ENCODE measurements at places on chromosomes 13 and 19.

DNA sequence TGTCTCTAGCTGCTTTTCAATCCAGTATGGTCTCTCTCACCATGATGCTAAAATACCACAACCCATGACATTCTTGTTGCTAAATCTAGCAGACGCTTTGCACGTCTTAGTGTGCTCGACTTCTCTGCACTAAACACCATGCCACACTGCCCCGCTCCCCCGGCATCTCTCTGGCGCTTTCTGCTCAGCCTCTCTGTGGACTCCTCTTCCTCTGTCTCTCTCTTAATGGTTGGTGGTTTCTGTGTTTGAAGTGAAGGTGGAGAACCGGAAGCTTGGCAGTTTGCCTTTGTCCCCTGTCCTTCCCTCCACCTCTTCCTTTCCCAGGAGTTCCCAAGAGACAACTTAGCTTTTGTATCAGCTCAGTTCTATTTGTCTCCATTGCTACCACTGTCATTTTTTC lies 8.8 kb downstream of the ERCC5 start:
- no peak for DNase-seq

DNA sequence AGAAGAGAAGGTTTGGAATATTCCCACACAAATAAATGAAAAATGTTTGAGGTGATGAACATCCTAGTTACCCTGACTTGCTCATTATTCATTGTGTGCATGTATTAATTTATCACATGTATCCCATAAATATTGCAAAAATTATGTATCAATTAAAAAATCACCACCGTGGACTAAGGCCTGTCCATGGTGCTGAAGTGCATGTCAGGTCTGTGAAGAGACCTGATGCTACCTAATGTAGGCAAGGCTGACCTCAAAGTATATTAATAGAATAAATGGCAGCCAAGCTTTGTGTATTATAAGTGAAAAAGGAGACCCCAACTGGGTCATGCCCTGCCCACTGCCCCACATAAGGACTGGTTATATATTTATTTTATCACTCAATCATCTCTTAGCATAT lies 34.4 kb upstream of the ZNF835 start:
- DNase-seq: no peak

DNA sequence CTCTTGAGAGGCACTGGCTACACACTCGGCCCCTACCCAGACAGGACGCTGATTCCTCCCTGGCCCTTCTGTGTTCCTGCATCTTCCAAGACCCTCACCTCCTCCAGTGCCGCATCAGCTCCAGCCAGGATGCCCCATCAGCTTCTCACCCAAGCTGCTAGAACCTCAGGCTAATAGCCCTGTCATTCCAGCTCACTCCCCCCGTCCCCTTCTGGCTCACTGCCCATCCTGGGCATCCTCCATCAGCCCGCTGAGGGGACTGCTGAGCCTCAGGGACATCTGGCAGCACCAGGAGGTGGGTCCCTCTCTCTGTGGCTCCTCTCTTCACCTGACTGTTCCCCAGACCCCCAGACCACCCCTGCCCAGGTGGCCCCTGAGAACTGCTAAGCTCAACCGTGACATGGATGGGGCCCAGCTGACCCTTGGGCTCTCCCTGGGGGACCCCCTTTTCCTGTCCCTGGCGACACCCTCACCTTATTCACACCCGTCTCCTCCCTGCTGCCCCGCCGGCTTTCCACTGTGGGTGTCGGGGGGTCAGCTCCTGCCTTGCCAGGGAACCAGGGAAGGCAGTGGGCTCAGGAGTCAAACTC lies 4.8 kb downstream of the FFAR3 start:
- no peak for DNase-seq

DNA sequence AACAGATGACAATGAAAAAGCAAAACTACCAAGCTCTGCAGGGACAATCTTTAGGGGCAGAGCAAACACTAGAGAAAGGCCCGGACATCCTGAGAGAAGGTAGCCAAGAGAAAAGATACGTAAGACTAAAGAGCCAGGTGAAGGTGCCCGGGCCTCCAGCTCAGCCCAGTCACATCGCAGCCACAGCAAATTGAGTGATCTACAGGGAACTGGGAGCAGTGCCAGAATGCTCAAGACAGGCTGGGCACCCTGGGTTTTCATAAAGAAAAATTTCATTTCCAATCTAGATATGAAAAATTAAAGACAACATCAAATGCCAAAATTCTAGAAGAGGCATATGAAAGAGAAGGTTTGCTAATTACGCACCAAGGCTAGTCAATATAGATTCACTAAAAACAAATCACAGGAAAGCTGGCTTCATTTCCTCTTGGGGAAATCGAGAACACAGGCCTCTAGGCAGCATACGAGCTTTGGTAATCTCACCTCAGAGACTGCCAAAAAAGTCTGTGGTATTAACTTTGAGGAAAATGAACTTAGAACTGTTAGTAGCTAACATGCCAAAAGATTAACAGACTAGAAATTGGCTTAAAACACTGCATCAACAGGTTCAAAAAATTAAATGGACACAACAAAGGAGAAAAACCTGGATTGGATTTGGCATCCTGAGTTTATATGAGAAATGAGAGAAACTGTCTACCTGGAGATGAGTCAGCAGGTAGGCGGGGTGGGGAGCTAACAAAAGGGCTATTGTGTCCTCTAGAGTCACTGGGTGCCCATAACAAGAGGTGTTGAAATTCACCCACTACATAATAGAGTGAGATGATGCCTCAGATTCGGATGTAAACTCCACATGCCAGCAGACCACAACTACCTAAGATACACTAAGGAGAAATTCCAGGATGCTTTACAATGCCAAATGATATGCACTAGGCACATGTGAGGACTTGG lies 6.6 kb downstream of the ANKRD10 start:
- DNase-seq: no peak

DNA sequence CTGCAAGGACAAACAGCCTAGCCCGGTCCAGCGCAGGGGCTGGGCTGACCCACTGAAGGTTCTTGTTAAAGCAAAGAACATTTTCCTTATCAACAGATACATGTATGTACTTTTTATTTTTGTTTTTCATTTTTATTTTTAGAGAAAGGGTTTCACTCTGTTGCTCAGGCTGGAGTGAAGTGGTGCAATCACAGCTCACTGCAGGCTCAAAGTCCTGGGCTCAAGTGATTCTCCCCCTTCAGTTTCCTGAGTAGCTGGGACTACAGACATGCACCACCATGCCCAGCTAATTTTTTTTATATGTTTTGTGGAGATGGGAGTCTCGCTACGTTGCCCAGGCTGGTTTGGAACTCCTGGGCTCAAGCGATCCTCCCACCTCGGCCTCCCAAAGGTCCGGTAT lies 47.9 kb downstream of the CEBPG start:
- no peak for DNase-seq

- DNase-seq: peak; percentile 98
Observed at GRCh38 chr19:44890366-44891015, 563 bp upstream of the TOMM40 start.

DNA sequence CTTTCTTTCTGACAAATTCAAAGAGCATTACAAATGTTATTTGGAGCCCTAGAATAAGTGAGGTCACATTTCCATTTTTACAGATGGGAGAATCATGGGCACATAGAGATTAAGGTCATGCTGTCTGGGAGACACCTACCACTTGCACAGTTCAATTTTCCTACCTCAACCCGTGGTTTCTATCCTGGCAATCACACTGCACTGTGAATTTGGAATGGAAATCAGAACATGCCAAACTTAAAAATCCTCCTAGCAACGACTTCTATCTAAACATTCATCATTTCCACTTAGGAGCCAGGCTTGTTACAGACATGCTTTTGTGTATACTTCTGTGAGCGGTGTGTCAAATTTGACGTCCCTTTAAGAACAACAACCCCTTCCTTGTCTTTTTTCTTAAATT lies 251.5 kb downstream of the DNAJC15 start:
- no peak for DNase-seq

GRCh38 chr13:65597839-65598818 lies 1632.0 kb downstream of the PCDH9 start:
- DNase-seq: no peak

DNA sequence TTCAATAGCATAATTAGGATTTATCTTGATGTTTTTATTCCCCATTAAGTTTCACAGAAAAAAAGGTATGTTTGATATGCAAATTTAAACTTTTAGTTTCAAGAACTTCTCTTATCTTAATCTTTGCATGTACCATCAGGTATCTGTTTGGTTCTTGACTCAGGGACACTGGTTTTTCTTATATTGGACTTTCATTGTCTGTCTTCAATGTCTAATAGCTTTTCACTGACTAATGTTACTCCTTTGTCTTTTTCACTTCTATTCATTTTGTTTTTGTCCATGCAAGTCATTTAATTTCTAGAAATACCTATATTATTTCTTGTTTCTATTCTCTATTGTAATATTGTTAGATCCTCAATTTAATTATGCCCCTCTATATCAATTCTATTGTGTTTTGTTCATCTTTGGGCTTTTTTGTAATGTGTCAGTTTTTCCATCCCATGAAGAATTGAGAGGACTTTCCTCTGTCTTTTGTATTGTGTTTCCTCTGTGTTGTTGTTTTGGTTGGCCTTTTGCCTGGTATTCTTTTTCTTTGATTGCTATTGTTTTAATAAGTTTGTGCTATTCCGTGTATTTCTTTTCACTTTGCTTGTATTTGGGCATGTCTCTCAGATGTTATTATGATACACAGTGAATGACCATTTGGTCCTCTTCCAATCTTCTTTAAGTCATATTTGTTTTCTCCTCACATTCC lies 58.3 kb upstream of the ANKRD10 start:
- DNase-seq: no peak

DNA sequence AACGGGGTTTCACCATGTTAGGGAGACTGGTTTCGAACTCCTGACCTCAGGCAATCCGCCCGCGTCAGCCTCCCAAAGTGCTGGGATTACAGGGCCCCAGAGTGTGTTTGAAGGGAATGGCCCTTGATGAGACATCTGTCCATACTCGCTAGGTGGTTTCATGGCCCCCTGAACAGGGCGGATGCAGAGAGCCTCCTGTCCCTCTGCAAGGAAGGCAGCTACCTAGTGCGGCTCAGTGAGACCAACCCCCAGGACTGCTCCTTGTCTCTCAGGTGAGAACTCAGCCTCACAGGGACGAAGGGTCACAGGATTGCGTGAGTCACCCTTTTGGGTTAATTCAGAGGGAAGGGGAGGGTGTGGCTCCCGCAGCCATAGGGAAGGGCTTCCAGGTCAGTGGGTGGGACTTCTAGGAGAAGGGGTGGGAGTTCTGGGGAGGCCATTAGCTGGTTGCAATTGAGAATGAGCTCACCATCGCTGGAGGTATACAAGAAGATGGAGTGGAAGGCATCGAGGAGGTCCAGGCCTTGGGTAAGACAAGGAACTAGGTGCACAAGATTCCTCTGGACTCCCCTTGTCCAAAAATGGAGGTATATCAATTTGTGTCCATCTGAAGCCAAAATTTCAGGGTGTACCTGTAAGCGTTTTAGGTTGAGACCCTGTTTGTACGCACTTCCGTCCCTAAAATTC lies 9.2 kb downstream of the SHD start:
- no peak for DNase-seq

GRCh38 chr19:20964798-20965197 lies 41.7 kb downstream of the ZNF85 start:
- DNase-seq: no peak

DNA sequence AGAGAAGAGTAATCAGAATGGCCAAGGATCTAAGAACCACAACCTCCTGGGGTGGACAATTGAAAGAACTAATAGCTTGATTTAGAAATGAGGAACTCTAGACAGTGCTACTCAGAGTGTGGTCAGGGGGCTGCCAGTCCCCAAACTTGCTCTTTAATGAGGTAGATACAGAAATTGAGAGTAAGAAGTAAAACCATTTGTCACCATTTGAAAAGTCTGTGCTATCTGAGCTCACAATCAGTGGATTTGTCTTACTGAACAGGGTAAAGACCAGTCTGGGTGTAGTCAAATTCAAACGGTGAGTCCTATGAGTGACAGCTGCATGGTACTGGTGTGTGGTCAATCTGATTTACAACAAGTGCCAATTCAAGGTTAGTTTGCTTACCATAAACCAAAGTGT lies 118.9 kb downstream of the KL start:
- no peak for DNase-seq

GRCh38 chr13:99989276-99990125 lies 7.9 kb downstream of the ZIC2 start:
- no peak for DNase-seq

GRCh38 chr13:53642306-53642705 lies 613.7 kb downstream of the OLFM4 start:
- DNase-seq: no peak

DNA sequence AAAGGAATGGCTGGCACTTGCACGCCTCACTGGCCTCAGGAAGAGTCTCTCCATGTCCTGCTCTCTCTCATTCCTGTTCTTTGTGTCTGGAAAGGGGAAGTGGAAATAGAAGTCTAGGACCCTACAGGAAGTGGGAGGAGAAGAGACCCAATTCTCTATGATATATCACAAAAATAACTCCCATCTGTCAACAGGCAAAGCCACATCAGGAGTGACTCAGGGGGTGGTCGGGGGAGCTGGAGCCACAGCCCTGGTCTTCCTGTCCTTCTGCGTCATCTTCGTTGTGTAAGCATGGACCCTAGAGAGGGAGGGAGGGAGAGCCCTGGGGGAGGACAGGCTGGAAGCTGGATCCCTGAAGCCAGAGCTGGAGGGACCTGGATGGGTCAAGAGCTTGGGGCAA lies 3.0 kb downstream of the SIGLEC9 start:
- DNase-seq: no peak

- DNase-seq: no peak
Observed at GRCh38 chr19:45446944-45447343, 20.9 kb upstream of the FOSB start.

DNA sequence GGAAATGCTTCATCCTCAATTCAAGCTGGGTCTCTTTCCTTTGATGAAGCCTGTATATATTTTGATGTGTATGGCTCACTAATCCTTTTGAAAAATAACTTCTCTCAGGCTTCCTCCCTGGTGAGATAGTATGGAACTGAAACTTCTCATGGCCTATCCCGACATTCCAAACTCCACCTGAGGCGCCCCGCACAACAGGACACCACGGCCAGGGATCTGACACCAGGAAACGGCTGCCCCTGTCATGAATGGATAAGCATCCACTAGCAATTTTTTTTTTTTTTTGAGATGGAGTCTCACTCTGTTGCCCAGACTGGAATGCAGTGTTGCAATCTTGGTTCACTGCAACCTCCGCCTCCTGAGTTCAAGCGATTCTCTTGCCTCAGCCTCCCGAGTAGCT lies 16.4 kb downstream of the SLC7A1 start:
- DNase-seq: no peak

All from GOT3 (cell line).